ENCODE measurements at places on chromosomes 2 and 18.

- DNase-seq = no peak
Observed at GRCh38 chr2:155033652-155034051, 335.2 kb downstream of the KCNJ3 start.

GRCh38 chr2:111975819-111976218 is 77.4 kb downstream of the MERTK start:
- DNase-seq = no peak

DNA sequence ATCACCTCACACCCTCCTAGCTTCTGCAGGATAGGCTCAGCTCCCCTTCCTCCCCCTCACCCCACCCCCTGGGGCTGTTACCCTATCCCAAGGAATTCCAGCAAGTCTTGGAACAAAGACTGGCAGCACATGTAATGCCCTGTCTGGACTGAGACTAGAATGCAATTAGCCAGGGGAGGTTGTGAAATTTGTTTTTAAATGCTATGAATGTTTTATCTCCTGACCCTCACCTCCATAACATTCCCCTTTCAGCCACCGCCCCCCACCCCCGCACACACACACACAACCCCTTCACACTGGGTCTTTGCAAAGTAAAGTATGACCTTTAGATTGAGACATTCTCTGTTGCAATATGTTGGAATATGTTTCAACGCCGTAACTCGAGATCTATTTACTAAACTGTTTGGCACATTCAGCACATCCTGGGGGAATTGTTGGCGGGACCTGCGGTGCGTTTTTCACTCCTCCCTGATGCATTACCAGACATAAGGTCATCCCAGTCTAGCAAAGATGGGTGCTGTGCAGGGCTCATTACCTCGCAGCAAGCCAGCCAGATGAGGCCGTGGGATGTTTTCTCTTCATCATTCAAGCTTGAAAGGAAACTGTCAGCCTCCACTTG is 290.7 kb upstream of the SLC14A2 start:
- peak; percentile 36 for DNase-seq

GRCh38 chr2:113341191-113341869 is 62.6 kb upstream of the PAX8 start:
- DNase-seq = no peak

- DNase-seq = no peak
Observed at GRCh38 chr2:138658187-138658894, 121.8 kb downstream of the NXPH2 start.

- DNase-seq = no peak
Observed at GRCh38 chr2:234752966-234753365, 198.9 kb upstream of the SH3BP4 start.

GRCh38 chr2:129914538-129915302 is 64.7 kb upstream of the RAB6C start:
- no peak for DNase-seq

DNA sequence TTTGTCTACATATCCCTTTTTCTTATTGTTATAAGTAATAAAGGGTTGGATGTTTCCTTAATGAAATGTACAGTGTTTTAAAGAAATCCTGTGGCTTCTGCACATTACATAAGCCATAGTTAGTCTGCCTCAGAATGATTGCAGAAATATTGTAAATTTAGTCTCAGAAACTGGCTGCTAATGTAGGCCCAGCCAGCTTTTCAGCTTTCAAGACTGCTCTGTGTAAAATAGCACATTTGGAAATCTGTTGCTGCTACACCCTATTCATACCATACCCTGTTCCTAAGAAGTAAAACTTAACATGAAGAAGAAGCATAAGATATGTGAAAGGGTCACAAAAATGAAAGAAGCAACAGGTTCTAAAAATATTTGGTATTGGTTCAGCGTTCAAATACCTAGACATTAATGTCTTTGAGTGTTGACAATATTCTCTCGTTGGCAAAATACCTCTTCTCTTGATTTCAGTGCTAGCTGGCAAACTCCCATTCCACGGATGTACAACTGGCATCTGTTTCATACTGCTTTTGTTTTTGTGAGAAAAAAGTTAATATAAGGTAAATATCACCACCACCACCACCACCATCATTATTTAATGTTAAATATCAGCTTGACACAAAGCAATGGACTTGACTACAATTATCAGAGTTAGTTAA is 19.2 kb upstream of the NCKAP1 start:
- DNase-seq = no peak

- DNase-seq = no peak
Observed at GRCh38 chr2:174963437-174964400, 41.5 kb downstream of the CHN1 start.
